ENCODE measurements at places on chromosomes 5 and 9.

- no peak for DNase-seq
Observed at GRCh38 chr5:133642153-133642722, 29.9 kb upstream of the FSTL4 start.

DNA sequence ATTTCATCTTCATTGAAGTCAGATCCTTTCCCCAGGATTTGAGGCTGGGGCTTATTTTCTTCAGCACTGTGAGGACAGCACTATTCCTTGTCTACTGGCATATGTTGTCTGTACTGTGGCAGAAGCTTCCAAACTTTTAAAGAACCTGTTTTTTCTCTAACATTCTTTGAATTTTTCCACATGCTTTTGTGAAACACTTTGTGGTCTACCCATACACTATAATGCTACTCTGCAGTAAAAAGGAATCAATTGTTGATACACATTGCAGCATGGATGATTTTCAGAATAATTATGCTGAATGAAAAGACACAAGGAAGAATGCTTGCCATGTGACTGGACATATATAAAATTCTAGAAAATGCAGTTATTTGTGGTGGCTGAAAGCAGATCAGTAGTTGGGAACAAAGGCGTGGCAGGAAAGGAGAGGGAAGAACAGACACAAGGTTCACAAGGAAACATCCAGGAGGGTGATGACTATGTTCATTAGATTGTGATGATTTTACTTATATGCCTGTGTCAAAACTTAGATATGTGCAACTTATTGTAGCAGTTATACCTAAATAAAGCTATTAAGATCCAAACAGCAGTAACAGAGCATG lies 96.8 kb downstream of the WNK2 start:
- DNase-seq = no peak

- no peak for DNase-seq
Observed at GRCh38 chr5:157196045-157196444, 15.4 kb downstream of the ITK start.

GRCh38 chr9:131418143-131419025 lies 24.5 kb downstream of the PRRC2B start:
- no peak for DNase-seq

- DNase-seq = no peak
Observed at GRCh38 chr9:133884907-133885744, 107.0 kb downstream of the VAV2 start.

- DNase-seq = peak; percentile 74
Observed at GRCh38 chr5:71782771-71783770, 64.0 kb downstream of the CARTPT start.

DNA sequence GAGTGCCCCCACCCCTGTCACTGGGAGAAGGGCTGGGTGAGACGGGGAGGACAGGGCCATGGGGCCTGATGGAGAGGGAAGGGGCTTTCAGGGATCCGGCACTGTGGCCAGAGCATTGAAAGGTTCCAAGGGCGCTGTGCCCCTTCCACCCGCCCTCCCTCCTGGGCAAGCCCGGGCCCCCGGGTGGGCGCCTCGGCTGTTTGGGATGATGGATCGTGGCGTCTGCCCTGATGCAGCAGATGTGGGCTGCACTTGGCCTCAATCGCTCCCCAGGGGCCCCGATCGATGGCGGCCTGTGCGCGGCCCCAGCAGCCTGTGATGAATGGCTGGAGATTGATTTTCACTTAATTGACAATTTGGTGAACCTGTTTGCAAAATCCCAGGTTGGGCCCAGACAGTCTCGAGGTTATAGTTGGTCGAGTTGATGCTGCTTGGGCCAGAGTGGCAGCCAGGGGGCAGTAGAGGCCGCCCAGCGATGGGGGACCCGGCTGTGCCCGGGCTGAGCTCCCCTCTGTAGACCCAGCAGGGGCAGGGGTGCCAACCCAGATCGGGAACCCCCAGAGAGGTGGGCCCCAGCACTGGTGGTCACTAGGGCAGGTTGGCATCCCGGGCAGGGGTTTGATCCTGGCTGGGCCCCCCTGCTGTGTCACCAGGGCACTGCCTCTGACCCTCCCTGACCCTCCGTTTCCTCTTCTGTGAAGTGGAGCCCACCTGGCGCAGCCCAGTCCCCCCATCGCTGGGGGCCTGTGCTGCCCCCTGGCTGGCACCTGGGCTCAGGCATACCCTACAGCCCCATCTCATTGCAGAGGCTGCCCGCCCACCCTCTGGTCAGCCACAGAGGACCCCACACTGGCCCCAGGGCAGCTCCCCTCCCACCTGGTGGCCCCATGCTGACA lies 34.7 kb downstream of the LHX3 start:
- peak; percentile 8 for DNase-seq

DNA sequence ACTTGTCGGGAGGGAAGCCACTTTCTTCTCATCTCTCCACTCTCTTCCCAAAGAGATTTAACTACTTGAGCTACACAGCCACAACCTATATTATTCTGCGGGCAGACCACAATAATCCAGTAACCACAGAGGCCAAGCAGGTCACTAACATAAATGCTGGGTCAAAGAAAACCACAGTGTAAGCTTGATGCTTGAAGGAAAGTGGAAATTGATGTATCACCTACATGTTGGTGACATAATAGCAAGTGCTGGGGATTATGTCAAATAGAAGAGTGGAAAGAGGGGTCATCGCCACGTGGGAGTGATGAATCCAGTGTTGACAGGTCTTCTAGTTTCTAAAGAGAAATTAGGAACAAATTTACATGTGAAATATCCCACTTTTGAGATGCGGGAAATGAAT lies 40.9 kb downstream of the RFK start:
- DNase-seq = no peak

DNA sequence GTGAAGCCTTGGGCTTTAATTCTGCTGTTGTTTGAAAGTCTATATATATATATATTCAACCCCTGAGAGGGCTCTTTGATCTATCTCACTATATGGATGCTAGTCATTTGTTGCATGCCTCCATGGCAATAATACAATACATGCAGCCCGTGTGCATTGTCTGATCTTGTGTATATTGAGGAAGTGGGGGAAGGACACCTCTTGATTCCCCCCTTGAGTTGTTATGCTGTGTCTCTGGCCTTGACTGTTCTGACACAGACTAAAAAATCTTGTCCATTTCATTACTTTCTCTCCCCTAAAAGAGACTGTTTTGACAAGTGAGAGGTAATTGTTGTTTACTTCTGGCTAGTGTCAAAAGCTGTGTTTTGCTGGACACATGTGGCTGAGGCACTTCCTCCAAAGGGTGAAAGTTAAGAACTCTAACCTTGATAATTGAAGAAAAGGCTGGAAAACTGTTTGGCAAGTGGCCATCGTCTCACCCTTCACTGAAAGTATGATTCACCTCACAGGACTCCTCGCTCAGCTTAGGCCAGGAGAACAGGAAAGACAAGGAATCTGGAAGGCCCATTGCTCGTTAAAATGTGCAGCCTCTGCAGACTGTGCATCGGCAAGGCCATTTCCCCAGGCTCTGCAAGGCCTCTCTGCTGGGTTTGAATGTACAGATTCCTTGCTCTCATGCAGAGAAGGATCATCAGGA lies 304.0 kb downstream of the PRELID2 start:
- peak; percentile 72 for DNase-seq

- DNase-seq = peak; percentile 66
Observed at GRCh38 chr5:158514986-158515359, 584.7 kb downstream of the EBF1 start.

DNA sequence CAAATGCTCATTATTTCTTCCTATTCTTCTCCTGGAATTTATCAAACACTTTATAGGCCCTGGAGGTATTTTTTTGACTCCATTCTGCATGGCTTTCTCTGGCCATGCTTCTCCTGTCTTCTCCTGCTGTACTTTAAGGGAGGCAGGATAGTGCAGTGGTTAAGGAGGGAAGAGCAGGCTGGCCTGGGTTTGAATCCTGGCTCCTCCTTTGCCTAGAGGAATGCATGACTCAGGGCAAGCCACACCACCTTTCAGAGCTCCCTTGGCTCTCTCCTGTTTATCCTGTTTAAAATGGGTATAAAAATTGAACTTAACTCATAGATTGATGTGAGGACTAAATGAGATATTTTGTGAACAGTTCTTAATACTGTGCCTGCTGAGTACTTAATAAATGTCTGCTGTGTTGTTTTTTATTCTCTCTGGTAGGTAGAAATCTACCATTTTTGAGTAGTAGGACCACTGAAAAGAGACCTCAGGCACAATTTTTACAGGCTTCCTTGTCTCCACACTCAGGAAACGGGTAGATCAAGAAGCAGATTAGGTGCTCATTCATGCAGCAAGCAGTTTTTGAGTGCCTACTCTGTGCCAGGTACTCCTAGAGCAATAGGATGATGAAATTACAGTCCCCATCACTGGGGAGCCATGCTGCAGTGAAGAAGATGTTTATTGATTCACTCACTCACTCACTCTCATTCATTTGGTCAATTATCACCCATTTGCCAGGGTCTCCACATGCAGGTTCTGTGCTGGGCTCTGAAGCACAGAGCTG lies 32.7 kb upstream of the ARAP3 start:
- no peak for DNase-seq

GRCh38 chr9:91676046-91676445 lies 252.4 kb upstream of the NFIL3 start:
- DNase-seq = no peak

DNA sequence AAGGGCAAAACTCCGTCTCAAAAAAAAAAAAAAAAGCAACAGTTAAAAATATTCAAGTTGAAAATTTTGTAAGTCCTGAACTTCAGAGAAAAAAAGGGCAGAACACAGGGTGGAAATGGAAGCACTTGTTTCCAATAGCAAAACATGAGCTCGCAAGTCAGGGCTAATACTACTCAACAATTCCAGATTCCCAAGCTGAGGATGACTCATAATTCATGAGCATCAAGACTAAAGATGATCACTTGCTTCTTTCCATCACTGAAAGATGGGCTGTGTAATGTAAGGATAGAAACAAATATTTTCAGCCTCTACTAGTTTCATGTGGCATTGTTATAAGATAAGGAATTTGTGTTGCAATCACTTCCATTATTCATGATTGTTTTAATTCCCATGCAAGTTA lies 33.5 kb upstream of the FST start:
- peak; percentile 44 for DNase-seq

DNA sequence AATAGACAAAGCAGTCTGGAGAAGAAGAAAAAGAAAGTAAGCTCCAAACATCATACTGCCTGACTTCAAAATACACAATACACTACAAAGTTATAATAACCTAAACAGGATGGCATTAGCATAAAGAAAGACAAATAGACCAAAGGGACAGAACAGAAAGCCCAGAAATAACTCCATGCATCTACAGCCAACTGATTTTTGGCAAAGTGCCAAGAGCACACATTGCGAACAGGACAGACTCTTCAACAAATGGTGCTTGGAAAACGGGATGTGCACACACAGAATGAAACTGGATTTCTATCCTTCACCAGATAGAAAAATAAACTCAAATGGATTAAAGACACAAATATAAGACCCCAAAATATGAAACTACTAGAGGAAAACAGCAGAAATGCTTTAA lies 66.6 kb upstream of the SPATA31E1 start:
- peak; percentile 49 for DNase-seq

Data from fibroblast of mammary gland (primary cell).